ENCODE measurements at places on chromosomes 16 and 17. TPM values are rescaled to one million over a fixed set of nuclear protein-coding genes. Genes with fewer than 3 reads are reported as not detected.

Gene MED9
- 15.3 TPM for total RNA-seq

Gene IL17C
- total RNA-seq: not detected

Gene TNFRSF13B
- 0.32 TPM for total RNA-seq

Gene GRIN2A
- 34.6 TPM for total RNA-seq

Gene HS3ST3A1
- 13.5 TPM for total RNA-seq

Gene SLFN14
- 0.09 TPM for total RNA-seq

Gene SLC39A11
- total RNA-seq: 27.3 TPM

Gene HOXB1
- total RNA-seq: 0.71 TPM

Gene BCO1
- 0.43 TPM for total RNA-seq

Gene VMO1
- 3.8 TPM for total RNA-seq

Gene SLC13A2
- 1.00 TPM for total RNA-seq

Gene GNAO1
- total RNA-seq: 76.5 TPM

Gene DYNLL2
- total RNA-seq: 16.8 TPM

All from motor neuron (in vitro differentiated cells).